Stimulated activated CD8-positive, alpha-beta memory T cell treated with anti-CD3 and anti-CD28 coated beads, Interleukin-4, amount 100 ng/mL, for 1 hour (primary cell): ENCODE measurements at places on chromosomes 4 and X.

DNA sequence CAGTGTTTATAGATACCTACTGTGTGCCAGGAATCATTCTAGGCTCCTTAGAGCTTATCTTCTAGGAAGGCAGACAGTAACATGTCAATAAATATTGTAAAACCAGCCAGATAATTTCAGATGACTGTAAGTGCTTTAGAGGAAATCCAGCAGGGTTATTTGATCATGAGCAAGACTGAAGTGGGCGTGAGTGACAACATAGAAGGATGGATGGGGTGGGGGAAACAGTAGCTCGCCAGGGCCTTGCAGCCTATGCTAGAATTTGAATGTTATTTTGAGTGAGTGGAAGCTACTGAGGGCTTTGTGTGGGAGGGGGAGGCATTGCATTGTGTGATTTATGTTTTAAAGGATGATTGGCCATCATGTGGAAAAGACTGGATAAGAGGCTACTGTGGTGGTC, 6.7 kb downstream of the SRD5A3 start:
- DNase-seq = no peak

GRCh38 chr4:185542626-185543315, 7.5 kb upstream of the PDLIM3 start:
- DNase-seq = no peak

DNA sequence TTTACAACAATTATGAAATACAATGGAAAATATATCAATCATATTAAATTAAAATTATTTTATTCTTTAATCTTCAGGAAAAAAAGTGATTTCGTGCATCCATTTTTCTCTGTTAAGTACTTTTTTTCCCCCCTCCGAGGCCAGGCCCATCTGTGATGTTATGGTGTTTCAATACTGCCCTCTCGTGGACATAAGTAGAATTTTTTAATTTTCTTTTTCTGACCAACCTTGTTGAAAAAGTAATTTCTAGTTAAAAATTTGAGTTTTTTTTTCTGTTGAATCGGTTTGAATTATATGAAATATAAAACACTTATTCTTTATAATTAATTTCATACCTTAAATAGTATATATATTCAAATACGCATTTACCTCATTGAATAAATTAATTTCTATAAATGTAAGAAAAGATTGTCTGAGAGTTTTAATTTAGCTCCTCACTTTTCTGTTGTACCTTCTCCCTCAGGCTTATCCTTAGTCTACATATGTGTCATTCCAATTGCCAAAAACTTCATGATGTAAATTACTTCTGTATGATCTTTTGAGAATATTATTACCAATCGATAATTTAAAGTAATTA, 175.8 kb upstream of the TECRL start:
- no peak for DNase-seq

- DNase-seq = no peak
These were observed 9.4 kb upstream of the TIMP1 start for GRCh38 chrX:47572773-47573340.

GRCh38 chr4:31461421-31461820, 741.3 kb downstream of the PCDH7 start:
- no peak for DNase-seq

- no peak for DNase-seq
These were observed 74.5 kb downstream of the MGST2 start for GRCh38 chr4:139740121-139740520.

DNA sequence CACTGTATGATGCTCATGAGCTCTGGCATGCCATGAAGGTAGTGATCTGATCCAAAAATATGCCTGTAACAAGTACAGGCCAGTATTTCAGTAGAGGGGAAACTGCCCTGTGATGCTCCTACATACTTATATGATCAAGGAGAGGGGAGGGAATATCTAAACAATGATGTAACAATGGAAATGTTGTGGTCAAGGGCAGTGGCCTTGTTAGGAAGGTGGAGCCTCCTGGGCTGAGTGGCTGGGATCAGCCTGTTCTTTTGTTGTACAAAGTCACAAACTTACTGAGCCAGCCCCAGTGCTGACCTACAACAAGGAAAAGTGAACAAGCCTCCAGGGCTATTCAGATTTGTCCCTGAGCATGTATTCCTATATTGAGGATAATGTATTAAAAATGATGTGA, 70.3 kb downstream of the ANXA10 start:
- no peak for DNase-seq

DNA sequence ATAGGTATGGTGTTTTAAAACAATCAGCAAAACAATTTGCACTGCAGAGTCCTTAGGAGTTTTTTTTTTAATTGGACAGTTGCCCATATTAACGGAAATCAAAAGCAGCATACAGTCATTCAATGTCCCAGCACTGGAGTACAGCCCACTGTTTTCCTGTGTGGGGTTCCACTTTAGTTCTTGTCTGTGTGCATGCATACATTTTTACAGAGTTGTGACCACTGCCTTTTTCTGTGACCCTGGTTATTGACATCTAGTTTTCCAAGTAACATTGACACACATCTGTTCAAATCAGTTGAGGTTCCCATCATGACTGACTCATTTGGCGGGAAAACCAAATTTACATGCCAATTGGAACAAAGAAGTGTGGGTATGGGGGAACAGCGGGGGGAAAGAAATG, 83.3 kb downstream of the HPRT1 start:
- no peak for DNase-seq

- DNase-seq = no peak
These were observed 15.8 kb upstream of the NPFFR2 start for GRCh38 chr4:72016011-72016410.

DNA sequence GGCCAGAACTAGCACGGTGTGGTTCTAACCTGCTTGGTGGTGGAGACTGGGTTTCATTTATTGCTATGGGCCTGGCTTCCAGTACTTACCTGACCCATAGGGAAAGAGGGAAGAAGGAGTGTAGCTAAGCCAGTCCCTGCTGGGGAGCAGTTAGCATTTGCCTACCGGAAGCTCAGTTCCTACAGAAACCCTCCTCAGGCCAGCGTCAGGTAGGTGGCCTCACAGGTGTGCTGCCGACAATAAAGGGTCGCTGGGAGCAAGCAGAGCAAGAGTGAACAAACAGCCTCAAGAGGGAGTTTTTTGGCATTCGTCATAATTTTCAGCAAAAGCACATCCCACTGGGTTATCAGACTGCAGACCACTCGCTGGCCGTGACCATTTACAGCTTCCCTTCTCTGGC, 740.6 kb upstream of the TENM3 start:
- no peak for DNase-seq

DNA sequence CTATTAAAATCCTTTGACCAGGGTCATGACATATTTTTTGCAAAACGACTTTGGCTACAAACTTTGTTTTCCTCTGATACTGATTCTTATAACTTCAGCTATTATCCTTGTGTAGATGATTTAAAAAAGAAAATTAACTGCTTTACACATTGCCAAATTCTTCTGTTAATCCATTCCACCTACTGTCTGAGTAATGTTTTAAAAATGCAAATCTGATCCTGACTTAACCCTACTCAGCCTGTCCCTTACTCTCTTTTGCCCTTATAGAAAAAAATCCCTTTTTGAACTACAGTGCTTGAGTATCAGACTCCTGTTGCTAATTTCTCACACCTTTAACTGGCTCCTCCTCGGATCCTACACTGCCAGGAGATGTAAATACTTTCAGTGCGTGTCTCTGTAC, 723.1 kb downstream of the ADGRL3 start:
- DNase-seq = no peak

- DNase-seq = no peak
These were observed 270.0 kb downstream of the MAPK10 start for GRCh38 chr4:86089781-86090323.

GRCh38 chr4:47615385-47615784, 130.3 kb downstream of the ATP10D start:
- DNase-seq = no peak

- DNase-seq = no peak
These were observed 96.4 kb upstream of the PSAPL1 start for GRCh38 chr4:7530932-7531639.

DNA sequence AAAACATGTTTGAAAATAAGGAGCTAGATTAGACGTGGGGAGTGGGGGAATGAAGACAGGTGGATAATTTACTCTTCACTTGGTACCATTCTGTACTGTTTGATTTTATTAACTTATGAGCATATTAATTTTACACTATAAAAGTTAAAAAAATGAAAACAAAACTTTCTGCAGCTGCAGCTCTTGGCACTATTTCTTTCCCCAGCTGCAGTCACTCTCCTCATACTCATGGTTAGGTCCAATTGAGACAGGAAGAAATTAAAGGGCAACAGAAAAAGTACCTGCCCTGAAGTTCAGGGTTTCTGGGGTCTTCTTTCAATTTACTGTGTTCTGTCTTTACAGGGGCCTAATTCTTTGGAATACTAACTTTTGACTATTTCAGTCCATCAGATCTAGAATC, 15.4 kb downstream of the MAD2L1 start:
- DNase-seq = no peak

DNA sequence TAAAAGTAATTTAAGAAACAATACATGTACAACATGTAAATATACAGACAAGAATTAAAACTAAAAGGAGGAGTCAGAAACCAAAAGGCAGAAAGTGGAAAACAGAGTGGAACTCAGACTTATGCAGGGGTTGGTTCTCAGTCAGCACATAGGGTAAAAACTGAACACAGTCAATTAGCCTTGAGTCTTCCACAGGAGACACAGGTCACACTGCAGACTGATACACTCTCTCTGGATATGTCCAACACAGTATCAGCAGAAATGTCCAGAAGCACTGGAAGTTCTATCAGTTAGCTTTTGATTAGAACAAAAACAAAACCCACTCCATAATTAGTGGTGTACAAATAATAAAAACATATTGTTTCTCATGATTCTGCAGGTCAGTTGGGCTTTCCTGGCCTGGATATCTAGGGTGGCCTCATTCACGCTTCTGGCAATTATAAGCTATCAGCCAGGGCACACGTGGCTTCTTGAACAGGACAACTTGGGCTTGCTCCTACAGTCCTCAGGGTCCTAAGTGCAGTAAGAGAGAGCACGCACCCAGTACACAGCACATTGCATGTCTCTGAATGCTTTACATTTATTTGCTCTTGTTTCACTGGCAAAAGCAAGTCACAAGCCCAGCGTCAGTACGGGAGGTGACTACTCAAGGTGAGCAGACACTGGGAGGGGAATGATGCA, 21.6 kb downstream of the TEC start:
- DNase-seq = no peak

DNA sequence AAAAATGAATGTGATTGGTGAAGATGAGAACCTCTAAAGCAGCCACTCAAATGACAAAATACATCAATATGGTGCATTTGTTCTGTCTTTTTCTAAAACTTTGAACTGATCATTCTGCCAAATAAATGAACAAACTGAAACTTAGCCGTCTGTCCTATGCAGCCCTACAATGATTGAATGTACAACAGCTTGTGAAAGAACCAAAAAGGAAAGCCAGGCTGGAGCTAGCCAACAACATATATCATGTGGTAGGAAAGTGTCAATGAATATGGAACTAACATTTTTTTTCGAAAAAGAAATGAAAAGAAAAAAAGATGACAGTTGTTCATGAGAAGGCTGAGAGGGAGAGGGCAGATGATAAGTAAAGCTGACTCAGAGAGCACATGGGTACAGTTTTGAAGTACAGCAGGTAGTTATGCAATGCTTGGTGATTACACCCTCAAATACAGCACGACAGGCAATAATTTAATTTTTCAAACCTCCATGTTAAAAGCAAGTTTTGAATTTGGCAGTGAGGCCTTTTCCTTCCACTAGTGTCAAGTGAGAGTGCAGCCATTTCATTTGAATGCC, 21.2 kb upstream of the SLC7A11 start:
- no peak for DNase-seq

DNA sequence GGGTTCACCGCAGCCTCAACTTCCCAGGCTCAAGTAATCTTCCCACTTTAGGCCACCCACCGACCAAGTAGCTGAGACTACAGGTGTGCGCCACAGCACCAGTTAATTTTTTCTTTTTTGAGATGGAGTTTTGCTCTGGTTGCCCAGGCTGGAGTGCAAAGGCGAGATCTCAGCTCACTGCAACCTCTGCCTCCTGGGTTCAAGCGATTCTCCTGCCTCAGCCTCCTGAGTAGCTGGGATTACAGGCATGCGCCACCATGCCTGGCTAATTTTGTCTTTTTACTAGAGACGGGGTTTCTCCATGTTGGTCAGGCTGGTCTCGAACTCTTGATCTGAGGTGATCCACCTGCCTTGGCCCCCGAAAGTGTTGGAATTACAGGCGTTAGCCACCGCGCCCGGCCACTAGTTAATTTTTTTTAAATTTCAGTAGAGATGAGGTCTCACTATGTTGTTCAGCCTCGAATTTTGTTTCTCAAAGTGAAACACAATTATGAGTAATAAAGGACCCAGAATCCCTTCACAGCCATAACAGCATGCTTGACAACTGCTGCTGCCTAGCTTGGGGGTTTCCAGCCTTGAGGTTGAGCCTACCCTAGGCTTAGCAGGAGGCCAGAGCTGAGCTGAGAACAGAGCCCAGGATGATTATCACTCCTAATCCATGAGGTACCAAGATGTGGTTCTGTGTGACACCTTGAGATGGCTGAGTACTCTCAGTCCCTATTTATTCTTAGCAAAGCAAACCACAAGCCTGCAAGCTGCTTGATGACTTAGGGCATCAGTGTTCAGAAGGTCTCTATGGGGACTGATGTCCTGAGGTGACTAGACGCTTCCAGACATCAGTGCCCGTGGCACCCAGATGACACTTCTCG, 41.6 kb upstream of the NKRF start:
- no peak for DNase-seq

- DNase-seq = no peak
These were observed 93.8 kb downstream of the GATB start for GRCh38 chr4:151667048-151667447.

GRCh38 chr4:2367626-2368025, 50.8 kb downstream of the ZFYVE28 start:
- no peak for DNase-seq

DNA sequence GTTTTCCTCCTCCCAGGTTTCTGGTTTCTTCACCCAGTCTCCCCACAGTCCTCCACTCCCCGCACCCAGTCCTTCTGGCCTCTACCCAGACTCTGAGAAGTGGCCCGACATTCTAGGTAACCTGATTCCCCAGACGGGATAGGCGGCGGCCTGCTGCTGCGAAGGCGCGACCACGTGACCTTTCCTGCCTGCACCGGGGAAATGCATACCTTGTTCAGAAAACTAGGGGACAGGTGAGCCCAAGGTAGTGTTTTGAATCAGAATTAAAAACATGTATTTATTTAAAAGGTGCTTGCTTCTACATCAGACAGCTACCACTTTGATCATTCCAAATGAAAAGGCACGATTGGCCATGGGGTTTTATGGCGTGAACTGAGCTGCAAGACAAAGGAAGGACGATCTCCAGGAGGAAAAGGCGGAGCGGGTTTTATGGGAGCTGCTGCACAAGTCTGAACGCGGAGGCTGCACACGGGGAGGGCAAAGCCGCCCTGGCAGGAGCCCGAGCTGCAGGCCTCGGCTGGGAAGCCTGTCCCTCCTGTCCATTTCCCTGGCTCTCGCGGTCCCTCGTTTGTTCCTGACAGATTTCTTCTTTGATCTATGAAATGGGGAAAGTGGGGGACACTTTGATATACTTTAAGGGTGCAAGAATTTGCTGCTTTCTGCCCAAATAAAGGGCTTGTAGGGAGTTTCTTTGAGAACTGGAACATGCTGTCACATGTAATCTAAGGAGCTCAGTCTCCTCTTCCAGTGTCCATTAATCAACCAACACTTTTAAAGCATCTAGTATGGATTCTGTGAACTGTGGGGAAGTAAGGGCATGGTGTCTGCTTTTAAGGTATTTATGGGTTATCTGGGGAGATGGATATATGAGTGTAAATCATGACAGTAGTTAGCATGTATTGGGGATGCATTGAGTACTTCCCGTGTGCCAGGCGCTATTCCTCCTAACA, 150.9 kb downstream of the SPRY1 start:
- DNase-seq = no peak
